ENCODE measurements at places on chromosomes 13 and 19. TPM values are rescaled to one million over a fixed set of nuclear protein-coding genes. Genes with fewer than 3 reads are reported as not detected.

GRCh38 chr13:75934889-75935288 is 298.8 kb downstream of the LMO7 start:
- DNase-seq = no peak

DNA sequence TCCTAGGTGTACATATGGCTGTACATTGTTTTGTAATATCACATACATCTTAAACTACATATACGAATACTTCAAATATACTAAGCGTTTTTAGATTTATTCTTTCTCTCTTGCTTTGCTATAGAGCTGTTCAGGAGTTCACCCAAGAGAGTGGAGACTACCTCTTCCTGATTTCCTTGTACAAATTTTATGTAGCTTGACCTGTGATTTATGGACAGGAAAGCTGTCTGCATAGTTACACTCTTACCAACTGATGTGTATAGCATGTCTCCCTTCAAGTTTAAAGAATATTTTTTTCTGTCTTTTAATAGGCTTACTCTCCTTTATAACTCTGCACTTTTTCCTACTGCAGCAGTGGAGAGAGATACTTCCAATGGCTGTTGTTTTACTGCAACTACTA is 428.7 kb downstream of the NDFIP2 start:
- DNase-seq = no peak

GRCh38 chr13:36211567-36211966 is 2.8 kb downstream of the SOHLH2 start:
- DNase-seq = no peak

GRCh38 chr19:31955884-31956283 is 389.5 kb upstream of the ZNF507 start:
- DNase-seq = no peak

GRCh38 chr13:112790735-112791641 is 101.2 kb downstream of the ATP11A start:
- no peak for DNase-seq

GRCh38 chr19:55369653-55370304 is 484 bp downstream of the IL11 start:
- no peak for DNase-seq

DNA sequence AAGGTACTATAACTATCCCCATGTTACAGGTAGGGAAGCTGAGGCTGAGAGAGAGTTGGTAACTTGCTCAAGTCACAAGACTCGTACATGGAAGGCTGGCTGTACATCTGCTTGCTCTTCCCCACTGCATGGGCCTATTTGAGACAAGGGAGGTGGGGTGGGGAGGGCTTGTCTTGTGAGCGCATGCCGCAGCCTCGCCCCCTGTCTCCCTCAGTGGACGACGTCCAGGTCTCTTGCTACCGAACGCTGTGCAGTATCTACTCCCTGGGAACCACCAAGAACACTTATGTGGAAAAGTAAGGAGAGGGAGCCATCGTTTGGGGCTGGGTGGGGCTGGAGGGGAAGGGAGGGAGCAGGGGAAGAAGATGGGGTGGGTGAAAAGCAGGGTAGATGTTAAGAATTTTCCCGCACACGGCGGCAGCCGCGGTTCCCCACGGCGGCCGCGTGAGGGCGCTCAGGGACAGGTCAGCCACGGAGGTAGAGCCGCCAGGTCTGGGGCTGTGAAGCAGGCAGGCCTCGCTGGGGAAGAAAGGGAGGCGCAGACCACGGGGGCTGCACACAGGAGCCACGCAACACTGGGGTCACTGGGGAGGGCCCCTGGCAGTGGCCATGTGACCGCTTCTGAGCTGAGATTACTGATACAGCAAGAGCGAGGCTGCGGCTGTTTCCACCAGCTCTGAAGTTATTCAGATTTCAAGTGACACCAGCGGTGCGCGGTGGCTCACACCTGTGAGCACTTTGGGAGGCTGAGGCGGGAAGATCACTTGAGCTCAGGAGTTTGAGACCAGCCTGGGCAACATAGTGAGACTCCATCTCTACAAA is 81.5 kb downstream of the RYR1 start:
- DNase-seq = peak; percentile 73

DNA sequence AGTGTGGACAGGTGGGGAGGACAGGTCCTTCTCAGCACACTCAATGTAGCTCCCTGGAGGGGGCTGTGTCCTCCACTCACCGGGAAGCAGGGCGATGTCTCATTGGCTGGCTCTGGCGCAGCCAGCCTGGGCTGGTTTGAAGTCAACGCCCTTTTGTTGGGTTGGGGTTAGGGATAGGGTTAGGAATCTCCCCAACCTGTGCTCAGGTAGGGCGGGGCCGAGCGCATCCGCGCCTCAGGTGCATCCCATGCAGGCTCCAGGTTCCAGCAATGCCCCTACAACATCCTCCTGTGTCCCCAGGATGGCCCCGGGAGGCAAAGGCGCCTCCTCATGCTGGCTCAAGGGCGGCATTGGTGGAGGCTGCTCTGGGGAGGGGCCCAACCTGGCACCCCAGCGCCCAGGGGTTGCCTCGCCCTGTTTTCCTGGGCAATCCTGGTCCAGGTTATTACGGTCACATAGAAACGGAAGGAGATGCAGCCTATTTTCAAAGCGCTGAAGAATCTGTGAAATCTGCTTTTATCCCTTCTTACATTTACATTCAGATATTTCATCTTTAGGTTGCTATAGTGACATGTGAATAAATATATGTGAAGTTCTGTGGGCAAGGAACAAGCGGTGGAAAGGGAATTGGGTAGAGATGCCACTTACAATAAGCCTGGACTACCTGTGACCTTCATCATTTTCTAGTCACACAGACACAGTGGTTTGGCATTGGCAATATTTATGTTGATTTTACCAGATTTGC is 74.3 kb downstream of the TM9SF2 start:
- no peak for DNase-seq

- DNase-seq = no peak
Measured at GRCh38 chr19:7917267-7918061, 2.7 kb upstream of the SNAPC2 start.

- DNase-seq = no peak
Measured at GRCh38 chr13:102839462-102839861, 6.4 kb upstream of the ERCC5 start.

- no peak for DNase-seq
Measured at GRCh38 chr19:4620675-4621074, 18.6 kb upstream of the TNFAIP8L1 start.

GRCh38 chr19:4503132-4503824 is 15.0 kb downstream of the PLIN4 start:
- peak; percentile 65 for DNase-seq

GRCh38 chr13:111482126-111482525 is 161.7 kb downstream of the TEX29 start:
- DNase-seq = no peak

DNA sequence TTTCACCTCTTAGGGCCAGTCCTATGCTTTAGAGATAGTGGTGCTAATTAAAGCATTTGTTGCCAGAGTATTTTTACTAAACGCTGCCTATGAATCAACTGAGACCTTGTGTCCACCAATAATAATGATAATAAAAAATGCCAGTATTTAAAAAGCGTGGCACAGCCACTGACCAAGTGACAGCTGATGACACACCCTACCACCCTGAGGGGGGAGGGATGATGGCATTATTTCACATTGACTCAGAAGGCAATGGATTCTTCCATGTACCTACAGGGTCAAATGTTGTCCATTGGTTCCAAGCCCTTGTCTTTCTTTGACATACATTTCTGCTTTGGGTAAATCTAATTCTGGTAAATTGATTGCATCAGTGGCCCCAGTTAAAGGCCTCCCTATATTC is 384.4 kb downstream of the DLEU7 start:
- DNase-seq = no peak

GRCh38 chr13:101520672-101521071 is 68.2 kb downstream of the ITGBL1 start:
- no peak for DNase-seq

GRCh38 chr13:76885203-76886004 is 801 bp downstream of the KCTD12 start:
- peak; percentile 90 for DNase-seq

- DNase-seq = no peak
Measured at GRCh38 chr13:59666504-59666903, 497.2 kb downstream of the DIAPH3 start.

- DNase-seq = no peak
Measured at GRCh38 chr19:34851277-34851804, 75.4 kb upstream of the ZNF30 start.

DNA sequence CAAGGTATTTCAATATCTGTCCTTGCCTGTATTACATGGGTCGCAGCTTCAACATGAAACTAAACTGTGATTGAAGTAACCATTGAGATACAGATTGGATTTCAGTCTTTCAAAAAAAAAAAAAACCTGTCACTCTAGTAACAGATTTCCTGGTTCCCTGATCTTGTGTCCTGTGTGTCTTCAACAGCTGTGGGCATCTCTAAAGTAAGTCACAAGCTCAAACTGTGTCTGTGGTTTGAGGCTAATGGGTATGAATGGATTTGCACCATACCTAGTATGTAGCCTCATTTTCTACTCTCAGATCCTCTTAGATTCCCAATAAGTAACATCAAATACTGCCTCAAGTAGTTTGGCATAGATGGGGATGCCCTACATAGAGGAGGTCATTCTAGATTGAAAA is 300.1 kb downstream of the COG6 start:
- DNase-seq = no peak

DNA sequence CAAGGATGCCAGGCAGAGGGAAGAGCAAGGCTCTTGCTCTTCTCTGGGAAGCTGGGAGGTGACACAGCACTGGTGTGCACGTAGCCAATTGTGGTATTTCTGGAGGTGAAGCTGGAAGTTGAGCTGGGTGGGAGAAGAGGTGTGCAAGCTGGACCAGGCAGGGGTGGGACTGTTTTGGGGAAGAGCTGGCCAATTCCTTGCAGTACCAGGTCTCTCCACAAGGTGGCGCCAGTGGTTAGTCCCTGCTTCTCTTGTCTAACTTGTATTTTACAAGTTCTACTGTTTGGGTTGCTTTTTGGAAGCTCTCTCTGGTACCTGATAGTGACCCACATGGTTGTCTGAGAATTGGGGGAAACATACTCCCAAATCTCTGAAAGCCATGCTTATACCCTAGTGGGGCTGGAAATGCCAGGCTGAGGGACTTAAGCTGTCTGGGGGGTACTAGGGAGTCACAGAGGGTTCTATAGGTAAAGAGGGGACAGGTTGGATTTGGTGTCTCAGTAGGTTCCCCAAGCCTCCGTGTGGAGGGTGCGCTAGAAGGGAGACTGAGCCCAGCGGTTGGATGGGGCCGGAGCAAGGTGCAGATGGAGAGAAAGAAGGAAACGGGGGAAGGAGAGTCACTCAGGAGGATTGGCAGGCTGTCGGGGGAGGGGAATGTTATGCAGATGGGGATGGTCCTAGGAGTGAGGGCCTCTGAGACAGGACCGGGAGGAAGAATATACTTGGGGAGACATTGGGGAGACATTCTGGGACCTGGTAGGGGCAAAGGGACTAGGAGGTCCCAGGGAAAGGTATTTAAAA is 3.0 kb downstream of the HPN start:
- DNase-seq = no peak

GRCh38 chr19:17755977-17756670 is 4.8 kb downstream of the FCHO1 start:
- no peak for DNase-seq

DNA sequence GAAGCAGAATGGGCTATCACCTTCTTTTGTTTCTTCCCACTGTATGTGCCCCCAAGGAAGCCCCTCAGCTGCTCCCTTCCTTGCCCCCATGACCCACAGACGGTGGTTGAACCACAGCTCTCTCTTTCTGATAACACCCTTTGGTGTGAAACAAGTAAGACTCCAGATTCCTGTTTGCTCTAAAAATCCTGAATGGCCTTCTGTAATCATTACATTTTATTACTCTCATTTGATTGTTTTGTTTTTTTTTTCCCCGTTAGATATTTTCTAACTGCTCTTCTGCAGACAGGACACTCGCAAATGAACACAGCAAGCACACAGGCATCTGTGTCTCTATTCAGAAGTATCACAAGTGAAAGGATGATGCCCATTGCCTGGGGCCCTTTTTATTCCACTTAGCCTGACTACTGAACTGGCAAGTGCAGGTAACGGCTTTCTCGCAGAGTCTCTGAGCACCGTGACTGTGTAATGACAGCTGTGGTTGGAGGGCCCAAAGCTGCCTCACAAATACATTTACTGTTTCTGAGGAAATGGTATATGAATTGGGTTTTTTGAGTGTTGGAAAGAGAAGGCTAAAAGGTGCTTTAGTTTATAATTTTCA is 59.3 kb downstream of the OXGR1 start:
- DNase-seq = no peak

- DNase-seq = no peak
Measured at GRCh38 chr19:16951529-16951928, 62.7 kb downstream of the F2RL3 start.

DNA sequence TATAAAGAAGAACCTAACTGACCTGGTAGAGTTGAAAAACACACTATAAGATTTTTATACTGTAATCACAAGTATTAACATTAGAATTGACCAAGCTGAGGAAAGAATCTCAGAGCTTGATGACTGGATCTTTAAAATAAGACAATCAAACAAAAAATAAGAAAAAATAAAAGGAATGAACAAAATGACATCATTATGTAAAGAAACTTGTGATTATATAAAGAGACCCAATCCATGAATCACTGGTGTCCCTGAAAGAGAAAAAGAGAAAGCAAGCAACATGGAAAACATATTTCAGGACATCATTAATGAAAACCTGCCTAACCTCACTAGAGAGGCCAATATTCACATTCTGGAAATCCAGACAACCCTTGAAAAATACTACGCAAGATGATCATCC is 822.5 kb upstream of the SLITRK5 start:
- DNase-seq = no peak

GRCh38 chr19:1700733-1701663 is 48.6 kb upstream of the TCF3 start:
- DNase-seq = no peak

- DNase-seq = no peak
Measured at GRCh38 chr13:50419896-50420295, 404.7 kb downstream of the KCNRG start.

DNA sequence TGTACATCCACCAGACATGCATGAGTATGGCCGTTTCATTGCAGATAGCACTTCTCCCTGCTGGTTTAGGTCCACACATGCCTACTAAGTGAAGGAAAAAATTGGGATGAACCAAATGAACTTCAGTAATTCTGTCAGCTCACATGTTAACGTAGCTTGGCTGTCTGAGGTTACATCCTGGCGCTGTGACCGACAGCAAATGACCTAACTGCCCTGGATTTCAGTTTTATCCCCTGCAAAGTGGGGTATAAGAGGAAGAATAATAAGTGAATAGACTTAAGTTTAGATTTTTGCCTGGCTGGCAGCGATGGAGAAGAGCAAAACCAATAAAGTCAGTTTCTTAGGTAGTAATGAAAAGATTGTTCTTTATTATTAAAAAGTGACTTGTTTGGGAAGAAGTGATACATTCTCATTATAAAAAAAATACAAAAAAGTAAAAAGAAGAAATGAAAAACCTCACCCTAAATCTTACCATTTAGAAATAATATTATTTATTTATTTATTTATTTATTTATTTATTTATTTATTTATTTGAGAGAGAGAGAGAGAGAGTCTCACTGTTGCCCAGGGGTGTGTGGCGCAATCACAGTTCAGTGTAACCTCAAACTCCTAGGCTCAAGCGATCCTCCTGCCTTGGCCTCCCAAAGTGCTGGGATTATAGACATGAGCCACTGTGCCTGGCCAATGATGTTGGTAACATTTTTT is 4.2 kb upstream of the RNF113B start:
- no peak for DNase-seq

- peak; percentile 77 for DNase-seq
Measured at GRCh38 chr19:19463348-19464117, 51.8 kb downstream of the TSSK6 start.

Gene MFSD12
- 36.0 TPM for total RNA-seq

Gene FREM2
- 7.1 TPM for total RNA-seq

Gene CALR3
- not detected for total RNA-seq

Gene OVOL3
- total RNA-seq = not detected

Gene PRTN3
- total RNA-seq = not detected

Gene LYL1
- 16.5 TPM for total RNA-seq

Gene NOVA2
- 3.0 TPM for total RNA-seq

Gene SSC5D
- 66.7 TPM for total RNA-seq

Gene C13orf46
- total RNA-seq = 11.9 TPM

Gene MCEMP1
- 0.36 TPM for total RNA-seq
